ENCODE measurements at places on chromosomes 3 and 15.

DNA sequence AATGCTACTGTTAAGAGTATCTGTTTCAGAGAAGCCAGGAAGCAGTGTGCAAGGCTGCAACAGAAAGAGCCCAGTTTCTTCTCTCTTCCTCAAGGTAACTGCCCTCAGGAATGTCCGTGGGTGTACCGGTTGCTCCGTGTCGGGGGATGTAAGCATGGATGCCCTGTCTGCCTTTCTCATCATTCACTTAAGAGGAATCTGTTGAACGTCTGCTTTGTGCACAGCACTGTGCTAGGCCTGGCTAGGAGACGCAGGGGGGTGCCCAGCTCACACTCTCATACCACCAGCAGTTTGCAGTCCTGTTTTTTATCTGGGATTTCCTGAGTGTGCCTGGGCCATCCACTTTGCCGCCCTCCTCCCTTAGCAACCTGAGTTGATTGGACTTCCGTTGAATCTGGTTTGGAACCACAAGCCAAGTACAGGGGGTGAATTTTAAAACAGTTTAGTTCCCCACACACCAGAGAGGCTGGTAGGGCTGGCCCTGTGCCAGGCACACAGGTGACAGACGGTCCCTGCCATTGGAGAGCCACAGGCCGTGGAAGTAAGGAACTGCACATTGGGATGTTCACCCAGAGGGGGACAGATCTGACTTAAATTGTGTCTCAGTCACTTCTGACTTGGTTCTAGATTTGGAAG, 11.2 kb downstream of the BOC start:
- DNase-seq, result no peak

GRCh38 chr15:38048001-38048455, 113.6 kb downstream of the TMCO5A start:
- DNase-seq, result no peak

DNA sequence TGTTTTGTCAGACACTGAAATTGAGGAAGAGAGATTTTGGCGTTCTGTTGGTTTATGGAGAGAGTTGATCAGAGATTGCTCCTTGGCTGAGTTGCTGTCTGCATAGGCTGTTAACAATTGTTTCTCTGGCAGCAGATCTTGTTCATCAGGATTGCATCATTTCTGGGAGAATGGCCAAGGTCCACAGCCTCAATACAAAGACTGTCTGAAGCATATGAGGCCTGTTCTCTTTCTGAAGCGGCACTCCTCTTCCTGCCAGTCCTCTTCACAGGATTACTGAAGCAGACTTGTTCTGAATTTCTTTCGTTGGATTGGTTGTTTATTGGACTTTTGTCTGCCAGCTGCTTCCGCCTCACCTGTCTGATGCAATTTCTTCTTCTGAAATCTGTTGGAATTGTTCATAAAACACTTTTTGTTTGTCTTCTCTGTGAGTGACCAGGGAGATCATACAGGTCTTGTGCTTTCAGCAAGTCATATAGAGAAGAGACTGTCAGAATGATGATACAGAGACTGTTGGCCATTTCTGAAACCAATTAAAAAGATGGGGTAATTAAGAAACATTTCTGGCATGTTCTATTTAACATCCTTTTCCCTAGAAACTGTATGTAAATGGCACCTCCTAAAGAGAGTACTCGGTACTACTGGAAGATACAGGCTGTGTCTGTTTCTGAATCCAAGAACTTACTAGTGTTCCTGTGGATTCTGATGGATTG, 25.5 kb downstream of the SETD5 start:
- DNase-seq, result peak; percentile 90

- DNase-seq, result no peak
These were observed 220.0 kb downstream of the FAM43A start for GRCh38 chr3:194905696-194906095.

- no peak for DNase-seq
These were observed 10.5 kb downstream of the NUTM1 start for GRCh38 chr15:34353627-34354026.

- DNase-seq, result no peak
These were observed 111.0 kb downstream of the NSUN3 start for GRCh38 chr3:94173673-94174434.

GRCh38 chr3:46537779-46538178, 28.3 kb downstream of the LRRC2 start:
- no peak for DNase-seq

DNA sequence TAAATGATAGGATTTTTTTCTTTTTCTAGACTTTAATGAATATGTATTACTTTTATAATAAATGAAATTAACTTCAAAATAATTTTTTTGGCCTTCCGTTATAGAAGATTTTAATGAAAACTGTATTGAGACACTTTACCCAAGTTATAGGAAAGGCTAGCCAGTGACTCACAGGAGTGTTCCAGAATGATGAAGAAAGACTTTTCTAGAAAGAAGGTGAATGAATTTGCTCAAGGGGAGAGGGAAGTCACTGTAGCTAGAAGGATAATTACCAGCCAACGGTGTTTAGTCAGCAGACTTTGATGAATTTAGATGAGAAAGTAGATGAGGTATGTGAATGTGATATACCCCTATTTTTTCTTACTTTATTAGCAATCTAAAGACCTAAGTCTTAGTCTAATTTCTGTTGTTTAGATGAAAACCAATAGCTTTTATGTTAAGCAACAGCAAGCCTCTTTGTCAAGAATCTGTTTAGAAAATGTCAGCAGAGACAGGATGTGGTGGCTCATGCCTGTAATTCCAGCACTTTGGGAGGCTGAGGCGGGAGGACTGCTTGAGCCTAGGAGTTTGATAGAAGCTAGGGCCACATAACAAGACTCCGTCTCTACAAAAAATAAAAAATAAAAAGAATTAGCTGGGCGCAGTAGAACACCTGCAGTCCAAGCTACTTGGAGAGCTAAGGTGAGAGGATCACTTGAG, 3.2 kb downstream of the ALAS1 start:
- DNase-seq, result no peak

Data from NCI-H460 (cell line).